ENCODE measurements at places on chromosomes 2 and 18.
A peak's percentile ranks its signal among the peaks of the same experiment; 100 is the strongest.

DNA sequence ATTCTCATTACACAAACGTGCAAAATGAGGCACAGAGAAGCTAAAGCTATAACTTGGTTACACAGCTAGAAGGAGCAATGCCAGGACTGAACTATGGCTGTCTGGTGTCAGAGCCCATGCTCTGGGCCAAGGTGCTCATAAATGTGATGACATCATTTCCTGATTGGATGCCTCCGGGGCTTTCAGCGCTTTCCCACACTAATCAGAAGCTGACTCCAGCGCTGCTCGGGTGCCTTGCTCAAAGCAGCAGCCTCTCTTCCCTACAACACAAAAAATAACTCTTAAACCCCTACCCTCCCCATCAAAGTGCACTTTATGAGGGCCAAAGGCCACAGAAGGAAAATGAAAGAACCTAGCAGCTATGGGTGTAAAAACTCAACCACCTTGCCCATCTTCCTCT lies 90.7 kb downstream of the STK39 start:
- no peak for DNase-seq

GRCh38 chr2:226176283-226176984 lies 623.2 kb downstream of the IRS1 start:
- no peak for DNase-seq

GRCh38 chr2:197675711-197676188 lies 363 bp upstream of the RFTN2 start:
- no peak for DNase-seq

DNA sequence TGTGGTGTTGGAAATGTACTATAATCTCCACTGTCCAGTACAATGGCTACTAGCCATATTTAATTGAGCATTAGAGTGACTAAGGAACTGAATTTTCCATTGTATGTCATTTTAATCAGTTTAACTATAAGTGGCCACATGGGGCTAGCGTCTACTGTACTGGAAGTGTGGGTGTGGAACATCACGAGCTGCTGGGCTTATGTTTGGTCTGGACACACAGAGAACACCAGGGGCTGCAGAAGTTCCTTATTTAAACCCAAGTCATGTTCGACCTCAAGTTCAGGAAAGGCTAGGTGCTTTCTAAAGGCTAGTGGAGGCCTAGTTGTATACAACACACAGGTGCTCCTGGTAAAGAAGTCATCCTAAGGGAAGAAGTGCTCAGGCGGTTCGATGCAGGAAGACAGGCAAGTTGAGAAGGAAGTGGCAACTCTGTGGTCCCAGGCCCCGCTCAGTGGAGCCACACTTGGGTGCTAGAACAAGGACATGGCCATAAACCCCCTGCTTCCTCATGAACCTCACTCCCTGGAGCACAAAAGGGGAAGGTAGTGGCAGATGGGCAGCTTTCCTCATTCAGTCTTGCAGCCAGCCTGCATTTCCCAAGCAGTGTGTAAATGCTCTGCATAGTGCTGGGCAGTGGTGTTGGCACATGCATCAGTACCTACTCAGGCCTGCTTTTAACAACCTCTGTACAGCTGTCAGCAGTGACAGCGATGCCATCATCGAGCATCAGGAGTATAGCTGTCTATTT lies 13.3 kb downstream of the LGALSL start:
- DNase-seq: no peak

GRCh38 chr2:175595139-175595538 lies 406.9 kb downstream of the LNPK start:
- no peak for DNase-seq

GRCh38 chr2:127776122-127776780 lies 34.7 kb downstream of the WDR33 start:
- DNase-seq: no peak

GRCh38 chr2:105880637-105881036 lies 135.9 kb downstream of the NCK2 start:
- DNase-seq: no peak

DNA sequence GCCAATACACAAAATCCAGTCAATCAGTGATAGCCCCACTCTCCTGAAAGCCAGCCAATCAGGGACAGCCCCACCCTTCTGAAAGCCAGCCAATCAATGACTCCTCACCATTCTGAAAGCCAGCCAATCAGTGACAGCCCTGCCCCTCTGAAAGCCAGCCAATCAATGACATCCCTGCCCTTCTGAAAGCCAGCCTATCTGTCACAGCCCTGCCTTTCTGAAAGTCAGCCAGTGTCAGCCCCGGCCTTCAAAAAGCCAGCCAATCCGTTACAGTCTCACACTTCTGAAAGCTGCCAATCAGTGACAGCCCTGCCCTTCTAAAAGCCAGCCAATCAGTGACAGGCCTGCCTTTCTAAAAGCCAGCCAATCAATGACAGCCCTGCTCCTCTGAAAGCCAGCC lies 95.9 kb upstream of the HDAC4 start:
- peak; percentile 3 for DNase-seq

DNA sequence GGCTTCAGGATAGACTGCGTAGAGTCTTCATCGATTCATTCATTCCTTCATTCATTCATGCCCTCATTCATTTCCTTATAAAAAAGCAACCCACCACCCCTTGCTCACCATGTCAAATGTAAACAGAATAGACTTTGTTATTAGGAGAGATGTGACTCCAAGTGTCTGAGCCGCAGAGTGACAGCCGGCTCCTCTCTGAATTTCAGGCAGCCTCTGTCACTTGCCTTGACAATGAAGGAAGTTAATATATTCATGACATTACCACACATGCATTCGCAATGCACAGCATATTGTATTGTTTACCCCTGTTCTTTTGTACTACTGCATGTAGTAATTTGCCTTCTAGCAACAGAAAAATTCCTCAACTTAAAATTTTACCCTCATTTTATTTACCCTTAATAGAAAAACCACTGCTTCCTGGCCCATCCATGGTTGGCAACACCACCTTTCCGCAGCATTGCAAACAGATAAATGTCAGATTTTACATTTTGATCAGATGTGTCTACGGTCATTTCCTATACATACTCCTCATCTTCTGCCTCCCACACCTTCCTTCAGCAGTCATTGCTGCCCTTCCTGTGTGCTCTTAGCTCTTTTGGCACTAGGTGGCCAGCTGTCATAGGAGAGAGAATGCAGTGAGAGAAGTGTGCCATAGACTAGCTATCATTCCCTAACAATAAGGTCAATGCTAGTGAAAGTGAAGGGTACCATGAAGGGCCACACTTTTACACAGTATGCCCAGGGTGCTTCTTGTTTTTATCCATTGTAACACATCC lies 1090.8 kb downstream of the BCL11A start:
- no peak for DNase-seq

DNA sequence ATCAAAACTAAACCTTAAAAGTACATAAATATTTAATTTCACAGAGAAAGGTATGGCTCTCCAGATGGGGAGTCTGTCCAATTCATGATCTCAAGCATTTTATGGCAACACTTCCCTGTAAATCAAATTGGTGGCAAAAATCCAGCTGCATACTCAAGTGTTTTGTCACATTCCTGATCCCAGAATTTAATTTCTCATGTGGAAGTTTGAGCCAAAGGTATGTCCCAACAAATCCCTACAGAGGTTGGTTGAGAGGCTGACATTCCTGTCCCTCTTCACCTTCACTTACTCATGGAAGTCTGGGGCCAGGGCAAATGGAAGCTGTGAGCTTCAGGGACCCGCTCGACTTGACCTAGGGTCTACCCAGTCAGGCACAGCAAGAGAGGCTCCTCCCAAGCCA lies 17.7 kb downstream of the KLF7 start:
- no peak for DNase-seq

- no peak for DNase-seq
Measured at GRCh38 chr2:161676902-161677496, 52.8 kb downstream of the SLC4A10 start.

GRCh38 chr2:181848261-181848886 lies 43.2 kb upstream of the ITPRID2 start:
- DNase-seq: no peak

GRCh38 chr18:64271246-64271645 lies 122.4 kb upstream of the LINC00305 start:
- DNase-seq: no peak

- peak; percentile 23 for DNase-seq
Measured at GRCh38 chr18:5868218-5868854, 27.0 kb downstream of the TMEM200C start.

DNA sequence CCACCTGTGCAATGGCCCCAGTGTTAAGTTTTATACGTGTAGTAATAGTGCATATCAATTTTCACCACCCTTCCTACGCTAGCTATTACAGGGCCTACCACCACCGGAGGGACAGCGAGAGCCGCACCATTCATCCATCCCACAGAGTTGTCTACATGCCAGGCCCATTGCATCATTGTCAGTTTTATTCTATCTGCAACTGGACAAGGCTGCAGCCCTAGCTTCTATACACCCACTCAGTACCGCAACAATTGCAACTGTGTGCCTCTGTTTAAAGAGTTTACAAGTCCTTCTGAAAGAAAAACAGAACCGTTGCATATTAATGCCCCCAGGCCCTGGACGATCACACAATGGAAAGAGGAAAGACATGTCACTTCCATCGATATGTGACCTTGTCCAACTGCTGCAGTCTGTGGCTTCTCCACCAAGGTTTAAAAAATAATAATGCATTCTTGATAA lies 58.6 kb downstream of the ZEB2 start:
- DNase-seq: no peak

- DNase-seq: no peak
Measured at GRCh38 chr2:72113847-72114692, 33.6 kb downstream of the CYP26B1 start.

DNA sequence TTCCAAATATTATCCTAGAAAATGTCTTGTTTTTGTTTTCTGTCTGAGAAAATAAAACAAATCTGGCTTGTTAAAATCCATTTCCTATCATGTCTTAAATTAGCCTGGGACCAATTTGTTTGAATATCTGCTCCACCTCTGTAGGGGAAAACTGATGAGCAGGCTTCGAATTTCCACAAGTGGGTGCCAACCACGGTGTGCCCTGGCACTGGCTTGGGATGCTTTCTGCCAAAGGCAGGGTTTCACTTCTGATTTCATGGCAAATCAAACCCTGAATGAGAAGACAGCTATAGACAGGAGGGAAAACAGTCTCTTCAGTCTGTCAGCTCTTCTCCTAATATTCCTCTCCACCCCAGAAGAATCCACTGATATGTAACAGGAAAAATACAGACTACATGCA lies 33.7 kb upstream of the STAT4 start:
- no peak for DNase-seq

DNA sequence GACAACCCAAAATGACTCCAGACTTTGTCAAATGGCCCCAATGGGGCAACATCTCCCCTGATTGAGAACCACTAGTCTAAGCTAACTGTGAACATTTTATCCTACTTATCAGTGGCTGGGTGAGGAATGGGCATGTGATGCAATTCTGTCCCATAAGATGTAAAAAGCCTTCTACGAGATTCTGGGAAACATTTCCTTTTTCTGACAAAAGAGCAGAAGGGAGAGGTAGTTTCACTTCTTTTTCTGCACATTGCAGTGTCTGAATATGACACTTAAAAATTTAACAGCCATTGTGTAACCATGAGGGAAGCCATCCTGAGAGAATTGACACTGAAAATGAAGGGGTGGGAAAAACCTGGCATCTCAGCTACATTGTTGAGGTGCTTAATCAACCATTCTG lies 17.3 kb upstream of the MARCHF4 start:
- no peak for DNase-seq

DNA sequence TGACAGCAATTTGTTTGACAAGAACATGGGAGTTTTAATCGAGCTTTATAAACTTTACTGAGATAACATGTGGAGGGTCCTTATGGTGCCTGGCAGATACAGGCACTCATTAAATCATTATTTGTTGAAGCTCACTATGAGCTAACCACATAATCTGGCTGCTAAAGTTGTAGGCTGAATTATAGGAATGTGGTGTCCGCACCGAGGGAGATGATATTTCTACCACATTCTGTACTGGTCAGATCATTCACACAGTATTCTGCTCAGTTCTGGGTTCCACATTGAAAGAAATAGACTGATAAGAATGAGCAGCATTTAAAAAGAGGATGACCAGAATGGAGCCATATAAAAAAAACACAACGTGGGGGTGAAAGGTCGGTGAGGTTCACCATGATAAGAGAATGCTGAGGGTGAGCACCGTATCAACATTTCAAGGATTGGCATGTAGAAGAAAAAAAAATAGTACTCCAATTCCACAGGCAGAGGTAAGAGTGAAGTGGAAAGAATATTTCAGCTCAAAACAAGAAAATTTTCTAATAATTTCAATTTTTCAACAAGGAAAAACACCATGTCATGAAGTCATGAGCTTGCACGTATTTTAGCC lies 54.4 kb downstream of the TMEFF2 start:
- no peak for DNase-seq

DNA sequence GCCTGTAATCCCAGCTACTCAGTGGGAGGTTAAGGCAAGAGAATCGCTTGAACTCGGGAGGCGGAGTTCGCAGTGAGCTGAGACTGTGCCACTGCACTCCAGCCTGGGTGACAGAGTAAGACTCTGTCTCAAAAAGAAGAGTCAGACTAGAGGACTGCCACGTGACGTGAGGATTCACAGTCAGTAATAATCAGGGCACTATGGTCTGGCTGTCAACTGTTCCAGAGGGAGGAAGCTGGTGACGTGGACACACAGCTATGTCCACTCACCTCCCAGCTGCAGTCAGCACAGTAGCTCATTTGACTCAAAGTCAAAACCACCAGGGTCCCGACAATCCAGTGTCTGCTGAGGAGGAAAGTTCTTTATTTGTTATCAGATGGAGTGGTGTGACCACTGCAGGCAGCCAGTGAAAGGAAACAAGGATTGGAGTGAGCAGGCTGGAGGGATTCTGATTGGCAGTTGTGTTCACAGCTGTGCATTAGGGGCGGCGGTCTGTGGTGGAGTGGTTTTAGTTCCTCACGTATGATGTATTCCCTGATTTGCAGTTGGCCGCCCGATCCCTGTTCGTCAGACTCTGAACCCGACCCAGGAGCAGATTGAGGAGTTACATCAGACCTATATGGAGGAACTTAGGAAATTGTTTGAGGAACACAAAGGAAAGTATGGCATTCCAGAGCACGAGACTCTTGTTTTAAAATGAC lies 37.9 kb downstream of the MOGAT1 start:
- no peak for DNase-seq

DNA sequence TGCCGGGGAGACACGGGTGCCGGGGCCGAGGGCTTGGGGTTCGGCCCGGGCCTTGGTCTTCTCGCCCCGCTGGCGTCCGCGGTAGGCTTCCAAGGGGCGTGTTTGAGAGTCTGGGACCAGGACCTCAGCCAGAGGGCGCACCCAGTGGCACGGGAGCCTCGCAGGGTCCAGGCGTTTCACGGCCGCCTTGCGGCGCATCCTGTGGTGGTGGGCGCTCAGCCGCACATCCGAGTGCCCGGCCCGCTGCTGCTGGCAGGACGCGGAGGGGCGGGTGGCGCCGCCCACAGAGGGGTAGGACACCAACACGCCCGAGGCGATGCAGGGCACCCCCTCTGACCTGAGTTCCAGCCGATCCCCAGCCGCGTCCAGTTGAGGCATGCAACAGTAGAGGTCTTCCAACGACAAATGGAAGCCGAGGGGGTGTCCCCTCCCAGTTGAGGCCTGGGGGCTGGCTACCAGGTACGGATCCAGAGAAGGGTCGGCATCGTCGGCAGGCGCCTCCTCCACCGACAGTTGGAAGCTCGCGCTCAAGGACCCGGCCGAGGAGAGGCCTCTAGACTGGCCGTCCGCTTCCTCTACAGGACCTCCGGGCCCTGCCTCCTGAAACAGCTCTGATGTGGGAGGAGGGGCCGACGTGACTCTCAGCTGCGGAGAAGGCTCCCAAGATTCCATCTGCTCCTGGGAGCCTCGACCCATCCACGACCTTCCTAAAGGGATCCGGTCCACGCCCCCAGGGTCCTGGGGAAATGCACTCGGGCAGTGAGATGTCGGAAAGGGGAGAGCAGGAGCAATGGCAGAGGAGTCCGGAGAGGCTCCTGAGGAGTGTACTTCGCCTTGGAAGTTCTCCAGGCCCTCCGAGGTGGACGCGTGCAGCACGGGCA lies 6.3 kb downstream of the C2orf81 start:
- DNase-seq: no peak
